Germinal center (tissue), 1 donor: ENCODE measurements at places on chromosomes 16 and 17.
A peak's percentile ranks its signal among the peaks of the same experiment; 100 is the strongest.

GRCh38 chr16:78684030-78684611 lies 584.7 kb downstream of the WWOX start:
- no peak for DNase-seq

GRCh38 chr17:19379361-19380065 lies 1.2 kb downstream of the MAPK7 start:
- DNase-seq = no peak

GRCh38 chr16:82603784-82604411 lies 22.9 kb upstream of the CDH13 start:
- no peak for DNase-seq

- DNase-seq = no peak
These were observed 3.9 kb upstream of the ADCY9 start for GRCh38 chr16:4120176-4120575.

GRCh38 chr17:51035431-51035830 lies 85.2 kb downstream of the SPAG9 start:
- DNase-seq = no peak

DNA sequence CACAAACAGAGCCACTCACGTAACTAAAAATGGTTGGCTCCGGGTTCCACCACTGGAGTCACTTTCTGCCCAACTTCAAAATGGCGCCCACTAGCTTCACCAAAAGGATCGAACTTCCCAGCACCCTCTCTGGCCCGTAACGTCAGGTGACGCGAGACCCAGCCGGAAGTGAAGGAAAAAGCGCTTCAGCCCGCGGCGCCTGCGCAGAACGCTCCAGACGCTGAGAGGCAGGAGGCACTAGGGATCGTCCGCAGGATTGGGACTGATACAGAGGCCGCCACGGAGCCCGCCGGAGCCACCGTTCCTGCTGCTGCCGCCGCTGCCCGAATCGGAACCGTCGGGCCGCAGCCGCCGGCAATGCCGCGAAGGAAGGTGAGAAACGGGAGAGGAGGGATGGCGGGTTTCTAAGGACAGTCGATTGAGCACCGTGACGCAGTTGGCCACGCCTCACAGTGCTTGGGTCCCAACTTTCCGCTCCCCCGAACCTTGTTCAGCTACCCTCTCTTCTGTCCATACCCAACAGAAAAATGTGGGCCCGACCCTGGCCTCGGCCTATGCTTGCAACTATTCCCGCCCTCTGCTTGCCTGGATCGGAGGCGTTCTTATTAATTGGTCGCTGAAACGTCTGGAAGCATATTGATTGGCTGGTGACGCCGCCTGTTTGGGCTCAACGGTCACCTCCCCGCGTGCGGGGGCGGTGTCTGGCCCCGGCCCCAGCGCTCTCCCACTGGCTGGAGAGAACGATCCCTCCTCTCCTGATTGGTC lies at the start of gene KAT7:
TSS of gene KAT7 (plus strand) at position 204 of the 765 bp plus-strand sequence. CDS start at position 358, 154 bp downstream.
- DNase-seq = peak; percentile 96

GRCh38 chr17:37273409-37274051 lies 102.3 kb upstream of the C17orf78 start:
- DNase-seq = no peak

GRCh38 chr17:45050481-45051059 lies 862 bp downstream of the DCAKD start:
- DNase-seq = no peak

- no peak for DNase-seq
These were observed 18.5 kb downstream of the FCSK start for GRCh38 chr16:70472786-70473433.

- no peak for DNase-seq
These were observed 515.3 kb downstream of the GRIN2A start for GRCh38 chr16:9666834-9667480.

- no peak for DNase-seq
These were observed 8.5 kb downstream of the PRMT7 start for GRCh38 chr16:68319185-68319908.

- DNase-seq = no peak
These were observed 2.2 kb downstream of the MT3 start for GRCh38 chr16:56591377-56592060.

DNA sequence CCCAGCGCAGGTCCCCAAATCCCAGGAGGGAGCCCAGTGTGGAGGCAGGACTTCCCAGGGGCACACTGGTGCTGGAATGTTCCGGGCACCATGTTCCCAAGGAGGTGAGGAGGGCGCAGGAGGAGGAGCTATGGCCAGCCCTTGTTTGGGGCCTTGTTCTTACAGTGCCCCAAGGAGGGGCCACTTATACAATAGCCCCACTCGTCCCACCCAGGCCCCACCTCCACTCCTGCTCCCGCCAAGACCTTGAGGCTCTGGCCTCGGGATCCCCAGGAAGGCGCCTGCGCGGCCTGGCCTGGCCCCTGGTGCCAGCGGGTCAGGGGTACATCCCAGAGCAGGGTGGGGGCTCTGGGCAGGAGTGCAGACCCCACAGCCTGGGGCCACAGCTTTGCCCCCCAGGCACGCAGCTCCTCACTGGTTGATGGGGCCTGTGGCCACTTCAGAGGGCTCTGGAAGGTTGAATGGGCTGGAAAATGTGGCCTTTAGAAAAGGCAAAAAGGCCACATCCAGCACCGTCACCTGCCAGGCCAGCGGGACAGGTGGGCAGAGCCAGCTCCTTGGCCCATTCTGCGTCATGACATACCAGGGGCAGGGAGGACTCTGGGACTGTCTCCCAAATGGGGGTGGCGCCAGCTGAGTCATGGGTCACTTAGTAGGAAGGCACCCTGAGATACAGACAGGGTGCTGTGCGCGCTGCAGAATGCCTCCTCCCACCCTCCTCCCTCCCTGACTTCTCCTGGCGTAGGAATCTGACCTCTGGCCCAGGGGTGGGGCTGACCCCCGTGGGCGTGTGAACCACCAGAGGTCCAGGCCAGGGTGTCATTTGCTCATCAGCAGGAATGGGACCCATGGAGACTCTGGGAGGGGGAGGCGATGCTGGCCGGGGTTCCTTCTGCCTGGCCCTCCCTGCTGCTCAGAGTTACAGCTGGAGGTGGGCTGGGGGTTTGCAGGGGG lies 32.3 kb upstream of the PVALEF start:
- DNase-seq = no peak

DNA sequence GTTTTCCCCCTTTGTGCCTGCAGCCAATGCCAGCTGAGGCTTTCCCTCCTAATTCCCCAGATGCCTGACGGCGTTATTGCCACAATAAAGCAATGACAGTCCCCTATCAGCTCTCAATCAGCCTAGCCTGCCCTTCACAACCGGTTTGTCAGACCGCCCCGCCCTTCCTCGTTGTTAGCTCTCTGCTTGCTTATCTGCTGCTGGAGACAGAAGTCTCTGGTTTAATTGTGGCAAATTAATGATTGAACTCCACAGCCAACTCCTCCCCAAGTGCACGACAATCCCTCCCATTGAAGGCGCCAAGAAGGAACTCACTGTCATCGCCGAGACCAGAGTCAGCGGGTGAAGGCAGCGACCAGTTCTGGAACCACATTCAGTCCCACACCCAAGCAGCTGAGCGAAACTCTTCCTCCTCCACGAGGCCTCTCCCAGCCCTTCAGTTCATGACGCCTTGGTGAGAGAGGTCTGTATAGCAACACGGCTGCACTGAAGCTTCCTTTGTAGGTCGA lies 474.4 kb downstream of the SLC39A11 start:
- no peak for DNase-seq

DNA sequence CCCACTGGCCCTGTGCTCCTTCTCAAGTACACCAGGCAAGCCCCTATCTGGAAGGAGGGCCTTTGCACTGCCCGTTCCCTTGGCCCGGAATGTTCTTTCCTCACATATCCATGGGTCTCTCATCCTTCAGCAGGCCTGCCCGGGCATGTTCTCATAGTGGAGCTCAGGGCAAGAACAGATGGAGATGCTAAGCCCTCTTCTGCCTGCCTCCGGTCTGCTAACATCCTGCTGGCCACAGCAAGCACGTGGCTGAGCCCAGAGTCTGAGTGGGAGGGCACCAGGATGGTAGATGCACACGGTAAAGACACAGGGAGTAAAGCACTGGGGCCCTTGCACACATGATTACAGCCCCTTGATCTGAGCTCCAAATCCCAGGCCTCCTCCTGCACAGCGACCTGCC lies 19.8 kb upstream of the ANKRD40CL start:
- DNase-seq = no peak

GRCh38 chr17:82226809-82227628 lies 1.8 kb upstream of the SLC16A3 start:
- DNase-seq = no peak

- DNase-seq = no peak
These were observed 85.9 kb downstream of the TBC1D16 start for GRCh38 chr17:79949656-79950209.

DNA sequence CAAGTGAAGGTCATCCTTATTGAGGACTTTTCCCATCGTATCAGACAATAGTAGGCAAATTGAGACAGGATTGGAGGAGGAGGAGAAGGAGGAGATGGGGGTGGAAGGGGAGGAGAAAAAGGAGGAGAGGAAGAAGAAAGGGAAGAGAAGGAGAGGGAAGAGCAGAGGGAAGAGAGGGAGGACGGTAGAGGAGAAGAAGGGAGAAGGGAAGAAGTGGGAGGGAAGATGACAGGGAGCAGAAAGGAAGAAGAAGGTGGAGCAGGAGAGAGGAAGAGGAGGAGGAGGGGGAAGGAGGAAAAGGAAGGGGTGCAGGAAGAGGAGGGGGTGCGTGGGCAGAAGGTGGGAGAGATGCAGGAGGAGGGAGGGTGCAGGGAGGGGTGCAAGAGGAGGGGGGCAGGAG lies 26.0 kb downstream of the ABCC6 start:
- no peak for DNase-seq

GRCh38 chr16:51801635-51802034 lies 650.6 kb upstream of the SALL1 start:
- DNase-seq = no peak

GRCh38 chr17:59617156-59617732 lies 2.5 kb upstream of the CLTC start:
- no peak for DNase-seq

GRCh38 chr17:77127735-77128361 lies 12.9 kb upstream of the SEC14L1 start:
- no peak for DNase-seq

DNA sequence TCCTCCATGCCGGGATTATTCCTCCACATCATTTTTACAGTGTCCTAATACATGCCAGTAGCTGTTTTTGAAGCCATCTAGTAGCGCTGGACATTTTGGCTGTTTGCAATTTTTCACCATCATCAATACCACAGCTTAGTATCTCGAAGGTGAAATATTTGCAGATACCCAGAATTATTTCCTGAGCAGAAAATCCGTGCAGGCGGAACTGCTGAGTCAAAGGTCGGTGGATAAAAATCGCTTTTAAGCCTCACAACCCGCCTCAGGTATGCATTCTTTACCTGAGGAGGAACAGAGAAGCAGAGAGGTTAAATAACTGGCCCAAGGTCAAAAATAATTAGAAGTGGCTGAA lies 584 bp upstream of the TNRC6A start:
- no peak for DNase-seq

DNA sequence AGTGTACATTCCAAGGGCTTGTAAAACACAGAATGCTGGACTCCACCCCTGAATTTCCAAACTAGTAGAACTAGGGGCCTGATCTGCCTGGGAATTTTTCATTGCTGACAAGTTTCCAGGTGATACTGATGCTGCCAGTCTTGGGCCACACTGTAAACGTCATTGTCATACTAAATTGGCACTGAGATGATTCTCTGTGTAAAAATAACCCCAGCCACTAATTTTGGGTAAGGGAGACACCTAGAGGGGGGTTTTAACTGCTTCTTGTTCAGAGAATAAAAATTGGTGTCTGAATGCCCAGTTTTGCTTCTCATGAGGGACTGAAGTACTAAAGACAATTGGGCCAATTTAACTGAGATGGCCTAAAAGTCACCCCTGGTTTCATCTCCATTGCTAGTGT lies 5.0 kb upstream of the CDH13 start:
- DNase-seq = no peak

- no peak for DNase-seq
These were observed 11.0 kb downstream of the C1QTNF1 start for GRCh38 chr17:79034931-79035485.

- peak; percentile 47 for DNase-seq
These were observed 1.8 kb upstream of the RBFOX3 start for GRCh38 chr17:79612468-79613194.

- DNase-seq = no peak
These were observed 65.3 kb downstream of the MEAK7 start for GRCh38 chr16:84438971-84439696.

DNA sequence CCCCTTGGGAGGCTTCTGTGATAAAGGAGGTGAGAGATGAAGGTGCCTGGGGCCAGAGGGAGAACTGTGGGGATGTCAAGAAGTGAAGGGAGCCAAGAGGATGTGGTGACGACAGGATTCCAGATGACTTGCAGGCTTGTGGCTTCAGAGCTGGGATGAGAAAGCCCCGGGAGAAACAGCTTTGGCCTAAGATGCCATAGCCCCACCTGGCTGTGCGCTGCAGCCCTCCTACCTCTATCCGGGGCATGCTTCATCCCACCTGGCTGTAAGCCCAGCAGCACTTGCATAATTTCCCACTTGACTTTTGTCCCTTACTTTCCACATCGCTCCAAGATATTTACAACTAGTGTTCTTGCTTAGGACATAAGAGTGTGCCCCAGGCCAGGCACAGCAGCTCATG lies 29.3 kb downstream of the GINS3 start:
- no peak for DNase-seq

DNA sequence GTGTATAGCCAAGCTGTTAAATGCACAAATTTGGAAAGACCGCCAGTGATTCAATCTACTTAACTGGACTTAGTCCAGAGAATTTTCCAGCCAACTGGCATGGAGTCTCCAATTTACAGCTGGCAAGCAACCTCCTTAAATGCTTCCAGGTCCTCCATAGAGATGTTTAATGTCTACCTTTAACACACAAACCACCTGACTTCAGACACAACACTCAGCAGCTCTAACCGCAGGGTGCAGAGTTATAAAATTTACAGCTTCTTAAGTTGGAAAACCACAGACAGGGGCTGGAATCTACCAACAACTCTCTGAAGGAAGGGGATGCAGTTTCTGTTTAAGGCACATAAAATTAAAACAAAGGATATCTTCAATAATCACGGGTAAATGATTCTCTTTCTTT lies 106.9 kb downstream of the SYCE1L start:
- DNase-seq = no peak

DNA sequence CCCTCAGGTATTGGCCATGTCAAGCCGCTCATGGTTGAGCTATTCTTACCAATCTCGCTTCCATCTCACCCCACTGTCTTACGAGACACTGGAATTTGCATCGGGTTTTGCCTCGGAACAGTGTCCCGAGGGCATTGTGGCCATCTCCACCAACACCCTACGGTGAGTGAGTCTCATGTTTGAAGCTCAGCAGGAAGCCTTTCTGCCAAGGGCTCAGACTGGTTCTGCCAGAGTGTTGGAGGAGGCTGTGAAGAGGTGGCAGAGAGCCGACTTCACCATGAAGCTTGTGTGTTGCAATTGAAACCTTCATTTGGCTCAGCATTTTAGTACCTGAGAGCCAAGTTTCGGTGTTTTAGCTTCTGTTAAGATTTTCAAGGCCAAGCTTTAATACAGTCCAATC lies 38.0 kb downstream of the SF3B3 start:
- DNase-seq = no peak

GRCh38 chr16:66834746-66835145 lies 4.0 kb upstream of the NAE1 start:
- DNase-seq = no peak

GRCh38 chr16:81492965-81493754 lies 48.6 kb downstream of the CMIP start:
- no peak for DNase-seq

GRCh38 chr16:83040174-83040573 lies 413.4 kb downstream of the CDH13 start:
- DNase-seq = no peak

GRCh38 chr16:14398014-14398717 lies 231.9 kb downstream of the PARN start:
- no peak for DNase-seq

- no peak for DNase-seq
These were observed 328.8 kb downstream of the CPPED1 start for GRCh38 chr16:12474806-12475410.
